ENCODE measurements at places on chromosomes 1 and 21. TPM values are rescaled to one million over a fixed set of nuclear protein-coding genes. Genes with fewer than 3 reads are reported as not detected.

Gene NBPF6
- total RNA-seq = not detected

Gene OR2T2
- total RNA-seq = not detected

Gene C1orf94
- total RNA-seq = not detected

Gene NOTCH2NLA
- 109 TPM for total RNA-seq

Gene KRTAP13-2
- not detected for total RNA-seq

Gene TMEM240
- 1.3 TPM for total RNA-seq

All from subcutaneous adipose tissue (tissue), 4 donors.